ENCODE measurements at places on chromosomes 4 and X. TPM values are rescaled to one million over a fixed set of nuclear protein-coding genes. Genes with fewer than 3 reads are reported as not detected.

The F8A2 gene
- not detected for total RNA-seq

DNA sequence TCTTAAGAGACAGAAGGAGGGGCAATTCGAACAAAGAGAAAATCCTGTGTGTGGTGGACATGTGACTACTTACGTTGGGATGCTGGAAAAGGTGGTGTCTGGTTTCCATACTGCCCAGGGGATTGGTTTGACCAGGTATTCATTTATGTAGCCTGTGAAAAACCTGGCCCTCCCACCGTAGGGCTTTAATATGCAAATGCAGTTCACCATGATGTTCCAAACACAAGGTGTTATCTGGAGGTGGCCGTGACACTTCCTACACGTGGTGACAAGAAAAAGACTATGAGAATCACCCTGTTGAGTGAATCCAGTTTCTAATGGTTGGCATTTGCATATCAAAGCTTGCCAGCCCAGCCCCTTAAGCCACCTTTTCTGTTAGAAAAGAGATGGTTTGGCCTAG is 27.9 kb downstream of the UGT2B4 start:
- no peak for DNase-seq

DNA sequence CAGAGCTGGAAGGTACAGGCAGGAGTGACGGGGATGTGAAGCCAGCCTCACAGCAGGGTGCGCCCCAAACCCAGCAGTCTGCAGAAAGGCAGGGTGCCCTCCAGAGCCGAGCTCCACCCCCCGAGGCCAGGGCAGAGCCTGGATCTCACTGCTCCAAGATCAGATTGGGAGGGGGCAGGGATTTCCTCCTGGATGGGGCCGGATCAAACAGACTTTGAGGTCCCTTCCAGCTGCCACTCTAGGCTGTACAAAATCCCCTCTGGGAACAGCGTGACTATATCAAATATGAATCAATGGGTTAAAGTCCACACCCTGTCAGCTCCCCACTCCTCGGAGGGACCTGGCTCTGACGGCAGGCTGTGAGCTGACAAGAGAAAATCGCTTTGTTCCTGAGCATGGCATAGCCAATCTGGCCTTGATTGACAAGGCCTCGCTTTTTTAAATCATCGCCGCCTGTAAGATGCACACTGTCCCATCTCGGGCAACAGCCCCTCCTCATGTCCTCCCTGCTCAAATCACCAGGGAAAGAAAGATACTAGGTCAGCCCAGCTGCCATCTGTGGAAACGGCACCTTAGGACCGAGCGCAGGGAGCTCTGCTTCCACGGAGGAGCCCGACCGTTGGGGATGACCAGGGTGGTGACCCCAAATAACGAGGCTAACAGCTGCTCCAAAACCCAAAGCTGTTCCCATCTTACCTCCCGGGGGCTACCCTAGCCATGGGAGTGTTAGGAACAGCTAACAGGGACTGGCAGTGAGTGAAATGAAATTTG is 39.9 kb downstream of the PSAPL1 start:
- no peak for DNase-seq

DNA sequence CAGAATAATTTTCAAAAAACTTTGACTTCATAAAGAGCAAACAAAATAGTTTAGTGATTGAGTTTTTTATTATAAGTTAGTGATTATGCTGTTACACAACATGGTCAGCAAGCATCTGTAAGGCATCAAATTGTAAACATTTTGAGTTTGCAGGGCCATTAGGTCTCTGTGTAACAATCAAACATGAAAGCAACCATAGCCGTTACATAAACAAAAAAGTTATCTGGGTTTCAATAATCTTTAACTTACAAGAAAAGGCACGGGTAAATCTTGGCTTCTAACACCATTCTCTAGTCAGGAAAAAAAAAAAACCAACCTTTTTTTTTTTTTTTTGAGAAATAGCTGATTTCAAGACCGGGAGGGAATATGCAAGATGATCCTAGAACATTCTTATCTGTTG is 1941.1 kb downstream of the PCDH7 start:
- no peak for DNase-seq

The NKX3-2 gene
- total RNA-seq: 0.18 TPM

The SMIM43 gene
- not detected for total RNA-seq

- no peak for DNase-seq
Observed at GRCh38 chrX:4243759-4244158, 530.3 kb upstream of the PRKX start.

- no peak for DNase-seq
Observed at GRCh38 chr4:175511861-175512260, 300.2 kb downstream of the GPM6A start.

The VAMP7 gene
- 19.2 TPM for total RNA-seq

The SH3D19 gene
- total RNA-seq: 17.1 TPM

DNA sequence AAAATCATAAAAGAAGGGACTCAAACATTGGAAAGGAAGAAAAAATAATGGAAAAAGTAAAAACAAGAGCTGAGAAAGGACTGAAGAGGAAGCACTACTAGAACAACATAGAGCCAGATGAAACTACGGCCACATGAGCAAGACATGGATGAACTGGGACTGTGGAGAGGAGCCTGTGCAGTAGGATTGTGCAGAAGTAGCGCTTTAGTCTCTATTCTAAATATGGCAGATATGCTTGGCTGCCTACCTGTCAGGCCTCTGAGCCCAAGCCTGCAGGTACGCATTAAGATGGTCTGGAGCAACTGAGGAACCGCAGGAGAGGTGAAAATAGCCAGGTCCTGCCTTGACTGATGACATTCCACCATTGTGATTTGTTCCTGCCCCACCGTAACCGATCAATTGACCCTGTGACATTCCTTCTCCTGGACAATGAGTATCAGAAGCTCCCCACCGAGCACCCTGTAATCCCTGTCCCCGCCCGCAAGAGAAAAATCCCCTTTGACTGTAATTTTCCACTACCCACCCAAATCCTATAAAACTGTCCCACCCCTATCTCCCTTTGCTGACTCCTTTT is 154.3 kb downstream of the CAMK2D start:
- no peak for DNase-seq

The MBNL3 gene
- total RNA-seq: 6.5 TPM

Data from cerebellum (tissue), 4 donors.